Stimulated activated CD4-positive, alpha-beta T cell treated with anti-CD3 and anti-CD28 coated beads, Interleukin-4, amount 100 ng/mL, for 24 hours (primary cell): ENCODE measurements at places on chromosomes 6 and 20.
A peak's percentile ranks its signal among the peaks of the same experiment; 100 is the strongest.

DNA sequence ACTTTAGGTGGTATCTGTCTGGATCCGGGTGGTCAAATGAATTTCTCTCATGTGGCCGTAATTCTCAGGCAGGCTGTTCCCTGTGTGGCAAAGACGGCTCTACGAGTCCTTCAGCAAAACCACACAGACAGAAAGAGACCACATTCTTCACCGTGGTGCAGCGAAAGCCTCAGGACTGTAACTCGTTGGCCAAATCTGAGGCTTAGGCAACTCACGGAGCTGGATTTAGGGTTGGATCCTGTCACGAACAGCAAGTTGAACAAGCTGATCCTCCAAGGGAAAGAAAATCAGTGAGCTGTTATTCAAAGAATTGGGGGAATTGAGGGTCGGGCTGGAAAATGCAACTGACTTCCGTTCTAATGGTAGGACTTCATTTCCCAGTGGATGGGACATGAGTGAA lies 167.4 kb downstream of the ZMYND8 start:
- DNase-seq, result no peak

GRCh38 chr20:4247898-4248858 lies 232.8 kb upstream of the RNF24 start:
- DNase-seq, result no peak

DNA sequence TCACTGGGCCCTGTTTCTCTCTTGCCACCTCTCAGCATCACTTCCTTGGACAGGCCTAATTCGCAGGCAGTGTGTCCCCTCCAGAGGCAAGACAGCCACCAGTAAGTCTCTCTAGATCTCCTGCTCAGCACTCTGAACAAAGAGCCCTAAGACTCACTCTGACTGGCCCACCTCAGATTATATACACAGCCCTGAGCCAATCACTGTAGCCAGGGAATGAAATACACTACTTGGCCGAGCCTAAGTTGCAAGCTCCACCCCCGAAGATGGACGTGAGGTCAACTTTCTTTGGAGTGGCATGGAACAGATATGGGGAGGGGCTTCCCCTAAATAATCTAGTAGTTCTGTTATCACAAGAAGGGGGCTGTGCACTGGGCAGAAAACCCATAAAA lies 4.1 kb downstream of the BPI start:
- no peak for DNase-seq

- DNase-seq, result no peak
These were observed 18.9 kb downstream of the MKKS start for GRCh38 chr20:10415013-10415650.

DNA sequence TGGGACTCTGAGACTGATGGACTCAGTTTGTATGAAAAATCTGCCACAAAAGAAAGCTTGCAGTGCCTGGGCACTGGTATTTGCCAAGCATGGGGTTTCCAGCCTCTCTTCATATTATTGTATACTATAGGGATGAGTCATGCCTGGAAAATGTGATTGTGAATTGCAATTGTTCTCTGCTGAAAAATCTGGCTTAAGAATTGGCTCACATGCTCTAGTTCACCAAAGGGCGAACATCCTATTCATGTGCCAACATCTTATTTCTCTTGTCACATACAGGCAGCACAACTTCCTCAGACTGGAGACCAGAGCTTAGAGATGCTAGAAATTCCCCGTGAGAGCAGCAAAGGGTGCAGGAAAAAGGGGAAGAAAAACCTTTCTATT lies 103.6 kb upstream of the KCNK16 start:
- no peak for DNase-seq

DNA sequence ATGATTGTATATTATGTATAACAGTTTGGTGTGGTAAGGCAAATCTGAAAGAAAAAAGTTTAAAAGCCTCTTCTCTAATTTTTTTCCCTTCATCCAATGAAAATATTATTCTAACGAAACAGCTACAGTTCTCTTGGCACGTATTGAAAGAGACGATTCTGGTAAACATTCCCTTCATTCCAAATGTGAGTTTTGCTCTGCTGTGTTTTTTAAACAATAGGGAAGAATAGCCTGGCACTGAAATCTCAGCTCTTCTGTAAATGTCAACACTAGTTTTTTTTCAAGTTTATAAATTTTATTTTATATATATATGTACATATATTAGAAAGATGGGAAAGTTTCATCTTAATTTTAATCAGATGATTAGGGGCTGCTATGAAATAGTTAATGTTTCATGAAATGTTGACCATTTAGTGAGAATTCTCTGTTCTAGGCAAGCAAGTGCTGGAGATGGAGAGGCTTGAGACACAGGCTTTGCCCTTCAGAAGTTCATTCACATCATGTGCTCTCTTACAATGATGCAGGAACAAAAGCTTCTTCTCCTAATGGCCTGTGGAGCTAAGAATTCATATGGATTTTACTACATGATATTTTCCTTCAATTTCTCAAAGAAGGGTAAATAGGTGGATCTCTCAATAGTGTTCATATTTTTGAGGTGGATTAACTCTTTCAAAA lies 4.1 kb downstream of the PAQR8 start:
- DNase-seq, result no peak

- no peak for DNase-seq
These were observed 79.7 kb upstream of the NFATC2 start for GRCh38 chr20:51622004-51622874.

GRCh38 chr6:24929242-24929641 lies 6.5 kb downstream of the RIPOR2 start:
- DNase-seq, result peak; percentile 46

DNA sequence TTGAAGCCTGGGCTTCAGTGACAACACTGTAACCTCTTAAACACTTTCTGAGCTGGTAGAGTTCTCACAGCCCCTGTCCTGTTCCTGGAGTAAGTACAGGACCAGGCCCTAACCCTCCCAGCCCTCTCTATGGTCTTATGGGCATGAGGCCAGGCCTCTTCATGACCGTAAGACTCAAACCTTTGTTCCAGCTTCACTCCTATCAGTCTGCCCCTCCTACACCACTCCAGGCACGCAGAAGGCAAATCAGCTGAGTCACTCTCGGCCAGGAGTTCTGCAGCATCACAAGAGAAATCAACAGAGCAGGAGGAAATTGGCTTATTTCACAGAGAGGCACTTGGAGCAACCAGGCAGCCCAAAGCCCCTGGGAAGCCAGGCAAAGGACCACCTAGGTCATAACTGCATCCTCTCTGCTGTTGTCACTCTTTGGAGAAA lies 25.3 kb upstream of the CHD6 start:
- no peak for DNase-seq

DNA sequence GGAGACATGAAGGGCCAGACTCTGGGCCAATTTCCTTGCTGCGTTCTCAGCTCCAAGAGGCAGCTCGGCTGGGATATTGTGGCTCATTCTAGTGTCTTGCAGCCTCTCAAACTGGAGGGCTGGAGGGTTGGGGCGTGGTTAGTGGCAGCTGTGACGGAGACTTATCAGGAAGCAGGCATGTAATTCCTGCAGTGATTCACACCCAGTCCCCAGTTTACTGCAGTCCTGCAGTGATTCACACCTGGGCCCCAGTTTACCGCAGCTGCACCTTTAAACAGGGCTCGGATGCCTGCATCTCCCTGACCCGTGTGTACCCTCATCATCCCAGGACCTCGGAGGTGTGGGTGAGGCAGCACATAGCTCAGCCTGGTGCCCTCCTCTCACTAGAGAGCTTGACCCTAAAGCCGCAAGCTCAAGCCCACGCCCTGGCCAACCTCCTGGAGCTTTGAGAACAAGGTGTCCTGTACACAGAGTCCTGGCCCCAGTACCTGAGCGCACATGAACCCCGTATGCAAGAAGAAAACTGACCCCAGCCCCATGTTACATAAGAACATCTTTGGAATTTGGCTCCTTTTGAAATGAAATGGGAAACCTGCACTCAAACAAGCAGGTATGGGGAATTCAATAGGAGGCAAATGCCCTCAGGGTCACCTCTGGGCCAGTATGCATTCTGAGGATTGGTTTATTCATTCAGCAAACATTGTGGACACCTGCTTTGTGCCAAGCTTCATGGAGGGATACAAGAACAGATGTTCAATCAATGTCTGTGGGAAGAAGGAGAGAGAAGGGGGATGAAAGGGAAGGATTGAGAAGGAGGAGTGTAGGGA lies 55.3 kb upstream of the FAM83D start:
- DNase-seq, result peak; percentile 51

DNA sequence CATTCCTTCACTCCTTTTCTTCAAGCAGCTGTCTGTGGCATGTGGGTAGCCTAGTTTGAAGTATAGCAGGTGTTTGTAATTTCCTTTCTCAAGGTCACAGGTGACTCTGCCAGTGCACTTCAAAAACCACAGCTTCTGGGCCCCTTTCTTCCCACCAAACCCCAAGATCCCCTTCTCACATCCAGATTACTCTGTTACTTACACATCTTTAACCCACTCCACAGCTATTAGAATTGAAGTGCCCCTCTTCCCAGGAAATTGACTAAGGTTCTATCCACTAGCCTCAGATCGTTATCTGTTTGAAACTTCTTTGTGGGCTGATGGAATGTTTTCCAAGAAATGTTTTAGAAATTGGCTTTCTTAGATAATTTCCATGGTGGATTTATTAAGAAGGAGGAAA lies 150.8 kb downstream of the AHI1 start:
- DNase-seq, result no peak

GRCh38 chr6:113674075-113674474 lies 183.1 kb upstream of the MARCKS start:
- no peak for DNase-seq

DNA sequence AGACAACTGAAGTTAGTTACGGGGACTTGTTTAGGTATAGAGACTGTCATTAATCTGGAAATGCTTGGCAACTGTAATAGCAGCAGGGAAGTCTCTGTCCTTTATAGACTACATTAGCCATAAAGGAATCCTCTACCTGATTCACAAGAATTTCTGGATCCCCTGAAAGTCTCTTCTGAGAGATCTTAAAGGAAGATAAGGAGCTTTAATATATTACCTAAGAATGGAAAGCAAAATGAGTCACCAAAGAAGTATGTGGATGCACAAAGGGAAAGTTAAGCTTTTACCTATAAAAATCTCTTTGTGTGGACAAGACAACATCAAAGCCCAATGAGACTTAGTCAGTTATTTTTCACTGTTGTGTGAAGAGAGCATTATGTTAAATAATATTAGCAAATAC lies 92.2 kb upstream of the RSPO3 start:
- DNase-seq, result no peak

DNA sequence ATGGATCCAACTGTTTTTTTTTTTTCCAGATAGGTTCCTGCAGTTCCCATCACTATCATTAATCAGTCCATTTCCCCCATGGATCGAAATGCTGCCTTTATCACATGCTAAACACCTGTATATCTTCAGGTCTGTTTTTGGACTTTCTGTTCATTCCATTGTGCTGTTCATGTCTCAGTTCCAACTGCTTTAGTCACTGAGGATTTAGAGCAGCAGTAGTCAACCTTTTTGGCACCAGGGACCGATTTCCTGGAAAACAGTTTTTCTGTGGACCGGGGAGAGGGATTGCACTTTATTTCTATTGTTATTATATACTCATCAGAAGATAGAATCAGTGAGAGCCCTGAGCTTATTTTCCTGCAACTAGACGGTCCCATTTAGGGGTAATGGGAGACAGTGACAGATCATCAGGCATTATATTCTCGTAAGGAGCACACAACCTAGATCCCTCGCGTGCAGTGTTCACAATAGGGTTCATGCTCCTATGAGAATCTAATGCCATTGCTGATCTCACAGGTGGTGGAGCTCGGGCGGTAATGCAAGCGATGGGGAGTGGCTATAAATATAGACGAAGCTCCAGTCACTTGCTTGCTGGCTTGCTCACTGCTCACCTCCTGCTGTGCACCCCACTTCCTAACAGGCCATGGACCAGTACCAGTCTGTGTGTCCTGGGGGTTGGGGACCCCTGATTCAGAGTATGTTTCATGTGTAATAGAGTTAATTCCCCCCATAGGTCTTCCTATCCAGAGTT lies 46.0 kb downstream of the CAP2 start:
- DNase-seq, result no peak

DNA sequence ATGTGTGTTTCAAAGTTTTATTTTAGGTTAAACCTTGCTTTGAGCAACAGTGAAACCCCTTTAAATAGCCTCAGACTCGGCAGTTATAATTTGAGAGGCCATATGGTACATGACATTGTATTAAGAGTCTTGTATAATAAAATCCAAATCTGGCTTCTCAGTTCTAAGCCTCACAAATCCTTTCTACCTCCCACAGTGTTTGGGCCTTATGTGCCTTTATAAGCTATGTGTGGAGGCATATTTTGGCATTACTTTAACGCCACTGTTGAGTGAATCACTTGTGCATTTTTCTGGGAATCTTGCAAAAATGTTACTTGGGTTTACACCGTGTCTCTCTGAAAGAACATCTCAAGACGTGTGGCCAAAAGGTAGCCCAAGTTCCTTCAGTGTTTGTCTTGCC lies 152.4 kb downstream of the COL9A1 start:
- no peak for DNase-seq

DNA sequence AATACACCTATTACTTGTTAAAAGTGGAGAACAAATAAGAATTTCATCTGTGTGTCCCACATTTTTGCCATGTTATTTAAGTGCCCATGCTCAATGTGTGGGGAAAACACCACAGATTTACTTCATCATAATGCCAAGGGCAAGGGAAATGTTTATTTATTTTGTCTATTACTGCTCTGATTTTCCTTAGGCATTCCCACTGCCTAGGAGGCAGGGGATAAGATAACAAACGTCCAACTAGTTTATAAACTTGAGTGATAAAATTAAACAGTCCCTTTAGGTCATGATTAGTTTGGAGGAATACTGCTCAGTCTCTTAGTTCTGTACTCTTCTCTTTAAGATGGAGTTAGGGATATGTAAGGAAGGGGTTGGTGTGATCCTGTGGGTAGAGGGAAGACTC lies 598.4 kb upstream of the MARCKS start:
- no peak for DNase-seq

- peak; percentile 45 for DNase-seq
These were observed 995 bp downstream of the ZFP64 start for GRCh38 chr20:52190437-52191131.

GRCh38 chr6:9540126-9540525 lies 874.7 kb downstream of the TFAP2A start:
- no peak for DNase-seq

DNA sequence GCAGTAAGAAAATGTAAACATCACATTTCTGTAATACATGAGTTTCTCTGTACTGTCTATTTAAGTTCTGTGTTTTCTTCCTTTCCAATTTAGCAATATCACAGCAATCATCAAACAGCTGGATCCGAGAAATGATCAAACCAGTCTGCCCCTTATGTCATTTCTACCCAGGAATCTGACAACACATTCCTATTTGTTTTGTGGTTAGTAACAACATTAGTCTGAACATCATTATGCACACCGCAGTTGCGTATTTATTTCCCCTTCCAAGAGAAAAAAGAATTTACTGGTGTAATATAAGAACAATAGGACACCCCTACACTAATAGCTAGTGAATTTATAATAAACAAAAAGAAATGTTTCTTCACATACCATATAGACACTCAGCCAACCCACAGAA lies 179.5 kb downstream of the BTBD9 start:
- no peak for DNase-seq

- DNase-seq, result no peak
These were observed 105.8 kb downstream of the RNF144B start for GRCh38 chr6:18492972-18493371.
